ENCODE measurements at places on chromosomes 3 and 15.

DNA sequence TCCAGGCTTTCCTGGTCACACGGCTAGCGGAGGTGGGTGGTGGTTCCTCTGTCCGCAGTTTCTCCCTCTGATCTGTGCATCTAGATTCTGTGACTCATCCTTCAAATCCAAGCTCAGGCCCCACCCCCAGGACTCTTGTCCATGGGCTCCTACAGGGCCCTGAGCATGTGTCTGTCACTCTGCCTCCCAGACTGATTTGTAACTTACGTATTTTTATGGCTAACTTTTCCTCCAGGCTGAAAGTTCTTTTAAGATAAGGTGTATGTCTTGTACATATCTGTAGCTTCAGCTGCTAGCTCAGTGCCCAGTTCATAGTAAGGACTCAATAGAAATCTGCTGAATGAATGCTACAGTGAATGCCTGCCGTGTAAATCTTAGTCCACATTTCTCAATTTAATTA is 8.0 kb downstream of the ESYT3 start:
- no peak for DNase-seq

GRCh38 chr15:71291723-71292122 is 176.5 kb downstream of the THSD4 start:
- DNase-seq: no peak

- no peak for DNase-seq
Observed at GRCh38 chr3:112303764-112304325, 9.8 kb upstream of the SLC9C1 start.

- DNase-seq: no peak
Observed at GRCh38 chr3:131988209-131988608, 46.6 kb downstream of the CPNE4 start.

DNA sequence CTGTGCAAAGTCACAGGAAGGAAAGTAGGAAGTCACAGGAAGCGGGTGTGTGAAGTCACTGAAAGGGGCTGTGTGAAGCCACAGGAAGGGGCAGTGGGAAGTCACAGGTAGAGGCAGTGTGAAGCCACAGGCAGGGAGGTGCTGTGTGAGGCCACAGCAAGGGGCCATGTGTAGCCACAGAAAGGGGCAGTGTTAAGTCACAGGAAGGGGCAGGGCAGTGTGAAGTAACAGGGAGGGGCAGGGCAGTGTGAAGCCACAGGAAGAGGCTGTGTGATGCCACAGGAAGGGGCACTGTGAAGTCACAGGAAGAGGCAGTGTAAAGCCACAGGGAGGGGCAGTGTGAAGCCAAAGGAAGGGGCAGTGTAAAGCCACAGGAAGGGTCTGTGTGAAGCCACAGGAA is 36.5 kb downstream of the GASK1A start:
- DNase-seq: peak; percentile 24

Data from suprapubic skin (tissue), 4 donors.